ENCODE measurements at places on chromosomes 11 and 22.

DNA sequence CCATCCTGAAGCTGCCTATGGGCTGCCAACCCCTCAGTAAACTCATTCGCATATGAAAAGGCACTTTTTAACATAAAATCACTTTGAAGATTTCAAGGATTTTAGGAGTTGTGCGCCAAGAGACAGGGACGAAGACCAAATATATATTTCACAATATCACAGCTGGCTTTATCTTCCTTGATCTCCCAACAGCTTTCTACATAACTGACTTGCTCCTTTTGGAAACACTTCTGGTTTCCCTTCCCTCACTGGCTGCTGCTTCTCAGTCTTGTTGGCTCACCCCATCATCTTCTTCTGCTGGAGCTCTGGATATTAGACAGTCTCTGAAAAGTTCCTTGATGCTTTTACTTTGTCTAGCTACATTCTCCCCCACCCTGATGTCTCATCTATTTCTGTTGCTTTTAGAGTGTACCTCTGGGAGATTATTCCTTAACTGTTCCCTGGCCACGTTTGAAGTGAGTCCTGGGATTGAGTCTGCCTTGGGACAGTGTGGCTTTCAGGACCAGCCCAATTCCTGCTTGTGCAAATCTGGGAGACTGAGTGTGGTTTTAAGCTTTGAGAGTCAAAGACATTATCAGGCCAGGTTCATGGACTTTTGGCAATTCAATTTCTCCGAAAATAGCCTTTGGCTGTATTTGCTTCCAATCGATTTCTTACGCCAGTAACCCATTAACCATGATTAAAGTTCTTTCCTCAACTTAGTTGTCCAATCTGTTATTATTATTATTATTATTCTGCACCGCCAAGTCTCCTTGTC is 30.9 kb upstream of the NNMT start:
- DNase-seq = no peak

- DNase-seq = no peak
Measured at GRCh38 chr11:65919573-65920371, 546 bp downstream of the DRAP1 start.

GRCh38 chr22:23210428-23211170 is 30.3 kb downstream of the BCR start:
- DNase-seq = no peak

DNA sequence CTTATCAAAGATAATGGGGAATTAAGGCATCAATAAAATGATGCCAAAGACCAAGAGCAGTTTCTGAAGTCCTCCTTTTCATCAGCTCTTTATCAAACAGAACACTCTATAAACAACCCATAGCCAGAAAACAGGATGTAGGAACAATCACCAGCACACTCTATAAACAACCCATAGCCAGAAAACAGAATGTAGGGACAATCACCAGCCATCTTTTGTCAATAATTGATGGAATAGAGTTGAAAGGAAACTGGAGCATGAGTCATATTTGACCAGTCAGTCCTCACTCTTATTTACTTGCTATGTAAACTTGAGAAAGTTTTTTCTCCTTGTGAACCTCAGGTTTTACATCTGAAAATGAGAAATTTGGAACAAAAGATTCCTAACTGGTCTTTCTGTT is 10.0 kb downstream of the MS4A2 start:
- DNase-seq = no peak

DNA sequence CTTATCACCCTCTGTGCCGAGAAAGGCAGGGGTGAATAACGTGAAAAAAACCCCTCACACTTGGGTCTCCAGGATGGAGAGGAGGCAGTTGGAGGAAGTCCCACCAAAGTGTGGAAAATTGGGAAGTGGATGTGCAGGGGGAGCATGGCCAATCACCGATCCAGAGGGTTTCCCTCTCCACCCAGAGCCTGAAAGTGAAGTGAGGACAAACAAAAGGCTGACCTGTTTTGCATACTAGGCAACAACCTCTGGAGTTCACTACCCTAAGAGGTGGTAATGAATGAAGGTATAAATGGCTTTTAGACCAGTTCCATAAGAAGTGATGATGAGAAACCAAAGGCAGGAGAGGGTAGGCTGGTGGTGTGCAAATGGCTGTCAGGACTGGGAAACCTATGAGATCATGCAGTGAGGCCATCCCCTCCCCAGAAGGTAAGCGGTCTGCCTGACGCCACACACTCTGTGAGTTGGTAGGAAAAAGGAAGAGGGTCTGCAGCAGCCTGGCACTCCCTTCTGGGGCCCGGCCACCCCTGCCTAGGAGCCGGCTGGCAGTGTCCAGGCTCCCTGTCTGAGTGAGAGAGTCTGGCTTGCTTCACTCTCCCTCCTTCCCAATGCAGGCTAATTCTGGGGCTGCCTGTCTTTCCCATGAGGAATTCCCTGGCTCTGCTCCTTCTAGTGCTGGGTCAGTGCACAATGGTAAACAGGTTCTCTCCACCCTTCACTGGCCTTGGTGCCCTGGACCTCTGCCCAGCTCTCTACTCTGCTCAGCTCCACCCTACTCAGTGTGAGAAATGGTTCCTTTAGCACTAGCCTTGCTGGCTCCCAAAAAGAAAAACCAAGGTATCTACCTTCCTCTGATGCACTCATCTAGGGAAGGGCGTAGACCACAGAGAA is 15.6 kb downstream of the TBC1D10A start:
- no peak for DNase-seq

GRCh38 chr22:30640839-30641430 is 5.4 kb downstream of the SLC35E4 start:
- DNase-seq = no peak

- DNase-seq = no peak
Measured at GRCh38 chr22:23820748-23821211, 18.0 kb downstream of the DERL3 start.
